Inflammatory macrophage treated with lipopolysaccharide for 1 hour (primary cell): ENCODE measurements at places on chromosomes 13 and 19.

DNA sequence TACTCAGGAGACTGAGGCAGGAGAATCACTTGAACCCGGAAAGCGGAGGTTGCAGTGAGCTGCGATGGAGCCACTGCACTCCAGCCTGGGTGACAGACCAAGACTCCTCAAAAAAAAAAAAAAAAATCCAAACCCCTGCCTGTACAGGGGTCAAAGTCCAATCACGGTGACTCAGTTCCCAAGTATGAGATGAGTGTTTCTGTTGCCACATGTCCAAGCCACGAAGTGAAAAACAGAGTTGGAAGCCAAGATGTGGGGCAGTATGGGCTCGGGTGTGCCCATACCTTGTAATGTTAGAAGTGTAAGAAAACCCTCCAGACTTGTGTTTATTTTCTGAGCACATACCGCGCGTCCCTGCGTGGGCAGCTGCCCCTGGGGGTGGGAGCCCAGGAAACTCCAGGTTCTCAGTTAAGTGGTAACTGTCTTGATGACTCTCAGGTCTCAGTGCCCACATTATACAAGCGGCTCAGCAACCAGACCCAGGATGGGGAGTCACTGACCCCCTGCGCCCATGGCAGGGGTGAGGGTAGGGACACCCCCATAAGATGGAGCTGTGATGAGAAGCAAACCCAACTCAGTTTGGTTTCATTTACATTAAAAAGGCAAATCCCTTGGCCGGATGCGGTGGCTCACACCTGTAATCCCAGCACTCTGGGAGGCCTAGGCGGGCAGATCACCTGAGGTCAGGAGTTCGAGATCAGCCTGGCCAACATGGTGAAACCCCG, 1.2 kb upstream of the GPX4 start:
- DNase-seq = peak; percentile 68

- no peak for DNase-seq
These were observed 572.8 kb downstream of the PCDH9 start for GRCh38 chr13:66657165-66657881.

DNA sequence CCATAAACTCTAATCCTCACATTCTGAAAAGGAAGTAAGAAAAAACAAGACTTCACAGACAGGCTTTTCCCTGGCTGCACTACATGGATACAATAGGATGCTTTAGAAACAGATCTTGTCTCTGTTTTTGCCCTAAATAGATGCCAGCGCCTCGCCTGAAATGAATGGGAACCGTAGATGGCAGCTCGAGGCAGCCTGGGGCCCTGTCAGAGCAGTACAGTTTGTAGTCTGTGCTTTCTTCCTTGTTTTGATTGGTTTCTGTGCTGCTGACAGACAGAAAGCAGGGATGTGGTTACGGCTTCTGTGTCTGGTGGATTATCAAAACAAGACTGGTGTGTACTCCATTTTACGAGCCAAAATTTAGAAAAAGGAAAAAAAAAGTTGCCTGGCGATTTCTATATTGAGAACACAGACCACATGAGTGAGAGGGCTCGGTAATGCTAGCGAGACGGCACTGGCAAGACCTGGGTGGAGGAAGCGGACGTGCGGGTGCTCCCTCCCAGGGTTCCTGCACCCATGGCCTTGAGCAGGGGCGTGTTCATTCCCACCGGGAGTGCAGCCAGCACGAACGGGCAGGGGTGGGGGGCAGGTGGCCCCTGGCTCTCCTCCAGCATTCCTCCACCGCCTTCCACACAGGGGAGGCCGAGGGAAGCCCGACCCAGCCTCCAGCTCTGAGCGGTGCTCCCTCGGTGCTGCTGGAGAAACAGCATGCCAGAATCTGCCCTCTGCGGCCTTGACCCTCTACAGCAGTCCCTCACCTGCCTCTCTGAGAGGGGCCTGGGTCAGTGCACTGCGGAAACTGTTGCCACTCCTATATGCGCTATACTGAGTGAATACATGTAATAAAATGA, 37.6 kb upstream of the C1QTNF9 start:
- peak; percentile 64 for DNase-seq

GRCh38 chr19:44803442-44804428, 5.2 kb upstream of the BCAM start:
- no peak for DNase-seq

GRCh38 chr19:30669329-30670010, 297.3 kb downstream of the ZNF536 start:
- peak; percentile 49 for DNase-seq

DNA sequence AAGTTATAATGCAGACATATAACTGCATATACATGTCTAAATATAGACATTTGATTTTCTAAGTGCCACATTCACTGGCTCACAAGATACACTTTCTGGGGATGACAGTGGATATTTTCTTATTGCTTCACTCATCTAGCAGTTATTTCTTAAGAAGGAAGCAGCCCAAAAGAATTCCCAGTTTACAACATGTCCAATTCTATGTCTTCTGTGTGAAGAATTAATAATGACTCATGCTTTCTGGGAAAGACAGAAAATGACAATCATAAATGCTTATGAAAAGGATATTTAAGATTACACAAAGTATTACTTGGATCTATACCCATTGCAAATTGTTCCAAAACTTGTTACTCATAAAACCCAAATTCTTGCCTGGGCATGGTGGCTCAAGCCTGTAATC, 543.4 kb downstream of the SUCLA2 start:
- DNase-seq = peak; percentile 87

DNA sequence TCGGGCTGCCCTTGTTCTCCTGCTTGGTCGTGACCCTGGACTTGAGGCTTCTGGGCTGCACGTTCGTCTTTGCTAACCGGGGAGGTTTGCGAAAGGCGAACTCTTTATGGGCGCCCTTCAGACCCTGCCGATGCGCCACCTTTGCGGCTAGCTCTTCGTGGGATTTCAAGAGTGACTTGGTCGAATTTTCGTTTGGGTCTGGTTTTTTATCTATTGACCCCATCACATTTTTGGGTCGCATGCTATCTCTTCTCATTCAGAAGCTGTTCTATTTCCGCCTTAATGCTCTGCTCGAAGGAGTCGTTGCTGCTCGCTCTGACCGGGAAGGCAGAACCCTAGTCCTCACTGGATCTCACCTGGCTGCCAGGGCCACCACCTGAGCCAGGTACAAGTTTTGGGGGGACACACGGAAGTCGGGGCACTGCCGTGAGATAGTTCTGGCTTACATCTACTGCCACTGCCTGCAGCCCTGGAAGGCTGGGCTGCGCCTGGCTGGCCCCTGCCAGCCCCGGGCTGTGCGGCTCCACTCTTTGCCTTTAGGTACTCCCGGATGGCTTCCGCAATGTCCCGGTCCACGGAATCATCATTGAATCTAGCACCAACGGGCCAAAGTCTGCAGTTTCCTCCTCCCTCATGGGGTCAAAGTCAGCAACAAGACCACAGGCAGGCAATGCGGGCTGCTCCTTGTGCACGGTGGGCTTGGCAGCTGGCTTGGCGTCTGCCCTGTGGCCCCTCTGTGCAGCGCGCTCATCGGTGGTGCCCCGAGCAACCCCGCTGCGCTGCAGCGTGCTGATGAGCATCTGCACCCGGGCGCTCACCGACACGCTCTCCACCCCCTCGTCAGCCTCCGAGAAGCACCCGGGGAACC, 16.2 kb downstream of the RB1 start:
- DNase-seq = no peak

GRCh38 chr13:113551081-113552000, 33.2 kb upstream of the TFDP1 start:
- DNase-seq = no peak

- no peak for DNase-seq
These were observed 214.8 kb downstream of the LMO7 start for GRCh38 chr13:75850916-75851315.

DNA sequence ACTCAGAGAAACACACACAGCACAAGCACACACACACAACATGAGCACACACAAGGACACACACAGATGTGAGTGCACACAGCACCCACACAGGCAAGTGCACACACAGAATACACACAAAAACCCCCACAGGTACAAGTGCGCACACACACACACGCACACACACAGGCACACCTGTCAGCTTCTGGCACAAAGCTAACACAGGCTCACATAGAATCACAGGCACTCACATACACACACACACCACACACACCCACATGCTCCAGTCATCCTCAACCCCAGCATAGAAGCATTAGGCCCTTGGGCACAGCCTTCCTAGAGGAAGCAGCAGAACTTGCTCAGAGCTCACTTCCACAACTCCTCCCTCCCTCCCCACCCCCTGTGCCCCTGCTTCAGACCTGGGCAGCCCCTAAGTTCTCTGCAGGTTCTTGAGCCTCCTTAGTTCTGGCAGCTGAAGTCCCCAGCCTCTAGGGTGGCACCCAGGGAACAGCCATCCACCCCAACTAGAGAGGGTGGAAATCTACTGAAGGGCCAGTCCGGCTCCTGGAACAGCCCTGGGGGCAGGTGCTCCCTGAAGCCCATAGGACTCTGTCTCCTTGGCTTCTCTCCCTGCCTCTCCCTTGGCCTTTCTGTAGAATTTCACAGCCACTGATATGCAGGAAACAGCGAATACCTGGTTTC, 129.9 kb upstream of the VSTM2B start:
- no peak for DNase-seq

- DNase-seq = no peak
These were observed 72.8 kb downstream of the COG3 start for GRCh38 chr13:45537516-45537915.

DNA sequence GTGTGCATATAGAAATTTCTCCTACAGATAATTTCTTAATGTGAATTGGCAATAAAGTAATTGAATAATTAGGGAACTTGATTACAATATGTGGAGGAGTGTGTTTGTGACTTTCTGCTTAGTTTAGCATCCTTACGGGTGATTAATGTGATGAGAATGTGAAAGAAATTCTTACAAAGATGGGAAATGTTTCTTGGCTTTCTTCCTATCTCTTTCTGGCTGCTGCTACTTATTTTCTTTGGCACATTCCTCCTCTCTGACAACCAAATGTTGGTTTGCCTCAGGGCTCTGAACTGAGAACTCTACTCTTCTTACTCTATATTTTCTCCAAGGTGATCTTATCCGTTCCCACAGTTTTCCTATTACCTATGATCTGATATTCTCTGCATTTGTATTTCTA, 300.1 kb downstream of the TBC1D4 start:
- no peak for DNase-seq

- peak; percentile 30 for DNase-seq
These were observed 45.6 kb downstream of the ANKRD10 start for GRCh38 chr13:110869231-110869804.

- DNase-seq = no peak
These were observed 2.7 kb upstream of the MEX3D start for GRCh38 chr19:1570836-1571235.

GRCh38 chr13:111505175-111505777, 184.8 kb downstream of the TEX29 start:
- no peak for DNase-seq

DNA sequence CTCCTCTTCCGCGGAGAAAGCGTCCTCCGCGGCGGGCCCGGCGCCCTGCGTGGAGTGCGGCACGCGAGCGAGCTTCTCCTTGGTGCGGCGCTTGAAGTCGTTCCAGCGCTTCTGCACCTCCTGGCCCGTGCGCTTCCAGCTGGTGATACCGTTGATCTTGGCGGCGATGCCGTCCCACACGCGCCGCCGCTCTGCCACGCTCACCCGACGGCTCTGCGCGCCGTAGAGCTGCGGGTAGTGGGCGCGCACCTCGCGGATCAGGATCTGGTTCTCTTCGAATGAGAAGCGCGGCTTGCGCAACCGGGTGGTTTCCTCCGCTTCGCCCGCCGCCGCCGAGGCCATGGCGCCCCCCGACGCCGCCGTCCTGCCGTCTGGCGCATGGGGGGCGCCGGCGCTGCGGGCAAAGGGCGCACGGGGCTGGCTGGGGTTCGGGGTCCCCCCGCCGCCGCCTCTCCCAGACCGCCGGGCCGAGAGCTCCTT, 941 bp downstream of the MYPOP start:
- DNase-seq = peak; percentile 53

DNA sequence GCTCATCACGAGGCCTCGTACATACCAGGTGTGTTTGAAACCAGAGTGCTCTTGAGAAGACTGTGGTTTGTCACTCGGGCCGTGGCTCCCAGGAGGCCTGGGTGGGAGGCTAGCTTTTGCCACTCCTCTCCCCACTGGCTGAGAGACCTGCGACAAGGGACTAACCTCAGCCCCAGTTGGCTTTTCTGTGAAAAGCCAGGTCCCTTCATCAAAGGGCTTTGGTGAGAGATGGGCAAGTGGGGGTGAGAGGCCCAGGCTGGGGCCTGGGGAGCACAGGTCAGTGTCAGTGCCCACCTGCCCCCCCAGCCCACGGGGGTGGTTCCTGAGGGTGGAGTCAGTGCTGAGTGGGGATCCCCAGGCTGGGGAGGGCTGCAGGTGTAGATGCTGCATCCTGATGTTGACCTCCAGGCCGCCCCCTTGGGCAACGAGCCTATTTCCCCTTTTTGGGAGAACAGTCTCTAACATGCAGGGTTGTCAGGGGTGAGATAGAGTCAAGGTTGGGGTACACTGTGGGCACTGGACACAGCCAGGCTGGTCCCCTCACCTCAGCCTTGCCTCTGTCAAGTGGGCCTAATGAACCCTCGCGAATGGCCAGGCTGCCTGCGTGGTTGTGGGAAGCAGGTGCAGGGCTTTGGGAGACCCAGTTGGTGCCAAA, 661 bp downstream of the KCNJ14 start:
- DNase-seq = no peak

DNA sequence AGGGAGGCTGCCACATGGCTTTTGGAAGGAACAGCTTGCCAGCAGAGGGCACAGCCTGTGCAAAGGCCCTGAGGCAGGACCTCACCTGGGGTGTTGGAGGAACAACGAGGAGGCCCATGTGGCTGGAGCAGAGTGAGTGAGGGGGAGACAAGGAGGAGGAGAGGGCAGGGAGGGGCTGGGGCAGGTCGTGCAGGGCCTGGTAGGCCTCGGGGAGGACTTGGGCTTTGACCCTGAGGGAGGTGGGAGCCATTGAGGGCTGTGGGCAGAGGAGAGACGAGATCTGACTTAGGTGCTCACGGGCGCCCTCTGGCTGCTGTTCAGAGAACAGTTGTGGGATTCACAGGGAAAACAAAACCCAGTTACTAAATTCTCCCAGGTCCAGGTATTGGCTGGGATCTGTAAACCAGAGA, 25.2 kb downstream of the ZNRF4 start:
- DNase-seq = peak; percentile 6

- DNase-seq = no peak
These were observed 6.6 kb upstream of the LGALS4 start for GRCh38 chr19:38819231-38819920.

GRCh38 chr13:41150058-41150457, 17.5 kb upstream of the KBTBD6 start:
- no peak for DNase-seq

GRCh38 chr13:75495938-75496337, 14.0 kb upstream of the TBC1D4 start:
- DNase-seq = no peak

DNA sequence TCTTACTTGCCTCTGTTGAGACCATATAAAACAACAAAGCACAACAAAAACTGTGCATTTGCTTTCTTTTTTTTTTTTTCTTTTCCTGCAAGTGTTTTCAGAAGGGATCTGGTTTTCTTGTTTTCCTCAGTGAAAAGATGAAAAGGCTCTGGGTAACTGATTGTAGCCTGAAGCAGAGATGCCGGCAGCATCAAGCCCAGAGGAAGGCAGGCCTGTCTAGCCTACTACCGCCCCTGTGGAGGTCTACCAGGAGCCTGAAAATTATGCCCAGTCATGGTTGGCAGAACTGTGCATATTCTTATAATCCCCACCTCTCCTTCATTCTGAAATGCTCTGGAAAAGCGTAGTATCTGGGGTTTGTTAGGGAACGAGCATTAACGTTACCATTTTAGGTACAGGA, 32.6 kb upstream of the MEDAG start:
- no peak for DNase-seq

- no peak for DNase-seq
These were observed 88.6 kb upstream of the MYCBP2 start for GRCh38 chr13:77415253-77416071.

GRCh38 chr13:48126944-48127830, 32.3 kb upstream of the MED4 start:
- peak; percentile 89 for DNase-seq
